HCT116 (cell line): ENCODE measurements at places on chromosomes 11 and 22. TPM values are rescaled to one million over a fixed set of nuclear protein-coding genes. Genes with fewer than 3 reads are reported as not detected.

DNA sequence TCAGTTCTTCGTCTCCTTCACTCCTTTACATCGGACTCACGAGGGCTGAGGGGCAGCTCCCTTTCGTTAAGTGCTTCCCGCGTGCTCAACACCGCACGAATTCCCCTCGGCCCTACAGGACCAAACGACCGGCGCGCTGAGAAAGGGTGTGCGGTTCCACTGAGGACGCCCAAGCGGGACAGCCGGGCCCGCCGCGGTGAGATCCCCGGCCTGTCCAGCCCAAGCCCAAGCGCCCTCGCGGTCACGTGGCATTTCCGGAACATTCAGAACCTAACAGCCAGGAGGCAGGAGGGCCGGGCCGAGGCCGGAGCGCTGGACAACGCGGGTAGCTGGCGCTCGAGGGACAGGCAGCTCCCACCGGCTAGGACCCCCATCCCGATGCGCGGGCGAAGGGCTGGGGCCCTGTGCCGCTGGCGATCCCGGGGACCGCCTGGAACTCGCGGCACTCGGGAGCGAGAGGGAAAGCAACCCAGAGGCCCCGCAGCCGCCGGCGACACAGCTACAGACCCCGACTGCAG is 737 bp upstream of the STIP1 start:
- DNase-seq: no peak

DNA sequence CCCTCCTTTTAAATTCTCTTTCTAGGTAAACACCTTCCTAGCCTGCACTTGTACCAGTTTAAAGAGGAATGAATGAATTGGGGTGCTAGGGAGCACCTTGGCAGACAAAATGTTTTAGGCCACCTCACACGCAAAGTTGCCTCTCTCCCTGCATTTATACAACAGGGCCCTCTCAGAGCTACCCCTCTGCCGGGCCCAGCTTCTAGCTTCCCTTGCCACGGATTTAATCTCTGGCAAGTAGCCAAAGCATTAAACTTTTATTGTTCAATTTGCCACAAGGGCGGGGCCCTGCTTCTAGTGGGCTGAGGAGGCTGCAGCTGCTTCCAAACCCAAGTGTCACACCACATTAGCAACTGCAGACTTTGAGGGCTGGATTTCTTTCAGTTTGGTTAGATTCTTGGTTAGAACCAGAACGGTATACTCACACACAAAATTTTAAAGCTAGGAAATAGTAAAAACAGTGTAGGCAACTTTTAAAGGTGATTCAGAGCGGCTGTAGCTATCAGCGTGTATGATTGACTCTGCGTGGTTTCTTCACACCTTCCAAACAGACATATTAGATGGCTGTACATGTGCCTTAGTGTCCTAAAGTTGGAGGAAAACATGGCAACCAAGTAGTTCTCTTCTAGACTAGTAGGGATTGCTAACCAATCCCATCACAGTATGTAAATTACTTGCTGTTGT is 6.5 kb downstream of the KREMEN1 start:
- DNase-seq: no peak

DNA sequence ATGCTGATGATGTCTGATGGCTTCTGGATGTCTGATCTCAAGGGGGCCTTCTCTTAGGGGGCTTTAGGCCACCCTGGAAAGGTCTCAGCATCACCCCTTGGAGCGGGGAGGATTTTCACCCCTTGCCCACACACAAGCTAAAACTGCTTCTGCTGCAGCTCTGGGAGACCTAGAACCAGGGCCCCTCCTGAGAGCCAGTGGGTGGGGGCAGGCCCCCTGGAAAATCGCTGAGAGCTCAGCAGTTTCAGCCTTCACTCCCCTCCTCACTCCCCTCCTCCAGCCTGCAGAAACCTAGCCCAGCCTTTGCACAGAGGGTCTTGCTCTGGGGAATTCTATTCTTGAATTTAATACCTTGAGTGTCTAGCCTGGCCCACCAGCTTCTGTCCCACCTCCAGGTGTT is 17.2 kb downstream of the CD6 start:
- no peak for DNase-seq

DNA sequence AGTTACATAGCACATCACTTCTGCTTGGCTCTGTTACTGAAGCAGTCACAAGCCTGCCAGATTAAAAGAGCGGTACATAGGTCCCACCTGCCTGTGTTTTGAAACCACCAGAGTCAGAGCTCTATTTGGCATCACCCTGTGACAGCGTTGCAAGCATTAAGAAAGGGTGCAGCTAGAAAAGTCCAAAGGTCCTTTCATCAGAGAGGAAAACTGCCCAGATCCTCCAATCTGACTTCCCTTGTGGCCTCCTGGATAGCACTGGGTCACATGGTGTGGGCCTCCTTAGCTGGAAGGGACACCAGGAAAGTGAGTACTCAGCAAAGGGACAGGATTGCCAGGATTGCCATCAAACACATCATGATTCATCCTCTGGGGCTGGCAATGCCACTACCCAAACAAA is 22.9 kb downstream of the STX3 start:
- DNase-seq: no peak

GRCh38 chr11:32817181-32817851 is 12.4 kb upstream of the PRRG4 start:
- DNase-seq: no peak

GRCh38 chr11:115591380-115591779 is 87.2 kb upstream of the CADM1 start:
- DNase-seq: no peak

DNA sequence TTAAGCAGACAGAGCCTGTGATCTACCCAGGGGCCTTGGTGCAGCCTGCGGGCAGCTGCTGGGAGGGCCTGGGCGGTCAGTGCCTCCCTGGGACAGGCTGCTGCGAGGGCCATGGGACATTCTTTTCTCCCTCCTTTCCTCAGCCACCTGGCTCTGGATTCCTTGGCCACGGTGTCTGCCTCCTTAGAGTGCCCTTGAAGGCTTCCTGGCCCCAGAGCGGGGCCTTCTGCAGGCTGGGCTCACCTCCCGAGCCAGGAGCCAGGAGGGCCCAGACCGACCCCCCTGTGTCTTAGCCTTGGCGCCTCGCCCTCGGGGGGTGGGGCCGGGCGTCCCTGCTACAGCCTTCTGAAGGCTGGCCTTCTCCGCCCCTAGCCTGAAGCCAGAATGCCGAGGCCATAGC is 231.2 kb downstream of the TBC1D22A start:
- no peak for DNase-seq

DNA sequence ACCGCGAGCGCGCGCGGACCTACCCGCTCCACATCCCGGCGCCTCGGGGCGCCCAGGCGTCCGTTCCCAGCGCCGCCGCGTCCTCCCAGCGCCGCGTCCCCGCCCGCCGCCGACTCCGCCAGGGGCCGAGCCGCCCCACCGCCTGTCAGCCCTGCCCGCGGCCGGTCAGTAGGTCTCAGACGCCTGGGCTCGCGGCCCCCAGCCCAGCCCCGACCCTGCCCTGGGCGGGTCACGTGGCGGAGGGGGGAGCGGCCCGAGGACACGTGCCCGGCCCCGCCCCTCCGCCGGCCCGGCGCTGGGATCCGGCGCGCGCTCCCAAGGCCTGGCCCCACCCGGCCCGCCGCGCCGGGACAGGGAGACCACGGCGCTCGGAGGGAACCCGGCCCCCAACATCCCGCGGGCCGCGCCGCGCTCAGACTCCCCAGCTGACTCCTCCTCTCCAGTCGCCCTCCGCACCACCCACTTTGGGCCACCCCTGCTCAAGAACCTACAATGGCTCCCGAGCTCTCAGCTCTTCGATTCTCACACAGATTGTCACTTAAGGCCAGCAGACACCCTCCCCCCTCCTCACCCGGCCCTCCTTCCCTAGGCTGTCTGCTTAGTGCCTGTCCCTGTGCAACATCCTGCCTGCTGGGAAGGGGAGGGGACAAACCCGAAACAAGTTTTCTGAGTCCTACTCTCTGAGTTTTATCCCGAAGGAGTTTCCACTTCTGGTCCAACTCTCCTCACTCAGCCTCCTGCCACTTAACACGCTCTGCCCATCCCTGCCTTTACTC is at the start of gene RAB3IL1:
TSS of gene RAB3IL1 (minus strand) at position 233 of the 776 bp plus-strand sequence. CDS start at position 34, 199 bp downstream.
- DNase-seq: no peak

DNA sequence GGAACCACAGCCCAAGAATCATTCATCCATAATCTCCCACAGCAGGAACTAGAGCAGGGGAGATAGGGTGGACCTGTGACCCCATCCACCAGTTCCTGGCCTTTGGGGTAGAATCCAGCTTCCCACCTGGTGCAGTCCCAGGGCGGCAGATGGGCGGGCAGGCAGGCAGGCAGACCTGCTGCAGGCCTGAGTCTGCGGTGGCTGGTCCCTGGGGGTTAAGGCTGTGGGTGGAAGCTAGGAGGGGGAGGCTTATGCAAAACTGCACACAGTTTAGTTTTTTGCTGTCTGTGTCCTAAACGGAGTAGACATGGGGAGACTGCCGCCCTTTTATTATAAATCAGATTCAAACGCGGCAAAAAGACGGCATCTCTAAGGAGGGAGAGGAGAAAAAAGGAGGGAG is 4.5 kb upstream of the NEFH start:
- no peak for DNase-seq

DNA sequence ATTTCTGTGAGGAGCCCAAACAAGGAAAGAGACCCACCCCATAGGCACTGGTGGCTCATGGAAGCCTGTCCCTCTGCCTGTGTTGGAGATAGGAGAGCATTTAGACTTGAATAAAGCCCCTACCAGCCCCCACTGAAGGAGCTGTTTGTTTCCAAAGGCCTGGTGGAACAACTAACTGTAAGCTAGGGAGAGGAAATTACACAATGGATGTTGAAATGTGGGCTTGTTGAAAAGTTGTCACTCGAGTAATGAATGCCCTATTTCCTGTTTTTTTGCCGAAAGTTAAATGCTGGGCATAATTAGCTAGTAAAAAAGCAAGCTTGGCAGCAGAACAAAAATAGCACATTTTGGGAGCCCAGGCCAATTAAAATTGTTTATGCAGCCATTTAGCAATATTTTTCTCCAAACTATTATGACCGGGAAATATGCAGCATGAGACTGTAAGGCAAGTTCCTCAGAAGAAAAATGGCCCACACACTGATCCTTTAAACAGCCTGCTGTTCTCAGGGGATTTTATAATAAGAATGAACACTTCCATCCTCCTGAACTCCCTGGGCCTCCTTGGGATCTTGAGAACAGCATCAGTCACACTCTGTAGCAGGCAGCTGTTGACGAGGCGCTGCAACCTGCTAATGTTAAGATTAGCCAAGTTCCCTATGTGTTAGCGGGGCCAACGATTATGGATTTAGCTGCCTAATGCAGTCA is 38.6 kb upstream of the LMO2 start:
- no peak for DNase-seq

GRCh38 chr22:36116127-36116526 is 44.4 kb downstream of the APOL3 start:
- DNase-seq: no peak

- no peak for DNase-seq
Observed at GRCh38 chr22:17931400-17931825, 92.9 kb downstream of the MICAL3 start.

DNA sequence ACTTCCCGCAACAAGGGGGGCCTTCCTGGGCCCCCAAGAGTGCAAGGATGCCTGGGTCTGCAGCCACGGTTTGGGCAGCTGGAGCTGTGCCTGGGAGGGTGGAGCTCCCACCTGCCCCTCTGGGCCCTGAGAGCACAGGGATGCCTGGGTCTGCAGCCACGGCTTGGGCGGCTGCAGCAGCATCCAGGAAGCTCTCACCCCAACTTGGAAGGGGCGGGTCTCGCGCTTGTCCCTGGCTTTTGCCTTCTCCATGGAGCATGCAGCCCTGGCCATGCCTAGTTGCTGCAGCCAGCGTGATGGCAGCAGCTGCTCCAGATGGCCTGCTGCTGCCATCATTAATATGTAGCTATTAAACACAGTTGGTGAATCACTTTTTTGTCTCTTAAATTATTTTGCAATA is 35.4 kb downstream of the NAGA start:
- DNase-seq: no peak

DNA sequence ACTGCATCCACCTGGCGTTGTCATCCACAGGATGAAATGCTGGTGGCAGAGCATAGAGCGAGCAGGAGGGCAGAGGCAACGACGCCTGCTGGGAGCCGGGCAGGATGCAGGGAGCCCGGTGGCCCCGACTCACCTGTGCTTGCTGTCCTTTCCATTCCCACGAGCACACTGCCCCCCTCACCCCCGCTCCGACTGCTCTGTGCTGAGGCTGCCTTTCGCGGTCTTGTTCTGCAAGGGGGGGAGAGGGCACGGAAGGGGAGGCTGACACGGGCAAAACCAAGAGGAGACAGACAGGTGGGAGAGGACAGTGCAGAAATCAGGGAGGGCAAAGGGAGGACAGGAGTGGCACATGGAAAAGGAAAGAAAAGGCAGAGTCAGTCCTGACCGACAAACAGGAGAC is 37.9 kb upstream of the CYP2D6 start:
- DNase-seq: no peak

GRCh38 chr22:36424901-36425579 is 37.3 kb upstream of the MYH9 start:
- no peak for DNase-seq

GRCh38 chr22:46482056-46482675 is 55.3 kb downstream of the CELSR1 start:
- no peak for DNase-seq

GRCh38 chr11:61969838-61970662 is 2.6 kb upstream of the FTH1 start:
- no peak for DNase-seq

DNA sequence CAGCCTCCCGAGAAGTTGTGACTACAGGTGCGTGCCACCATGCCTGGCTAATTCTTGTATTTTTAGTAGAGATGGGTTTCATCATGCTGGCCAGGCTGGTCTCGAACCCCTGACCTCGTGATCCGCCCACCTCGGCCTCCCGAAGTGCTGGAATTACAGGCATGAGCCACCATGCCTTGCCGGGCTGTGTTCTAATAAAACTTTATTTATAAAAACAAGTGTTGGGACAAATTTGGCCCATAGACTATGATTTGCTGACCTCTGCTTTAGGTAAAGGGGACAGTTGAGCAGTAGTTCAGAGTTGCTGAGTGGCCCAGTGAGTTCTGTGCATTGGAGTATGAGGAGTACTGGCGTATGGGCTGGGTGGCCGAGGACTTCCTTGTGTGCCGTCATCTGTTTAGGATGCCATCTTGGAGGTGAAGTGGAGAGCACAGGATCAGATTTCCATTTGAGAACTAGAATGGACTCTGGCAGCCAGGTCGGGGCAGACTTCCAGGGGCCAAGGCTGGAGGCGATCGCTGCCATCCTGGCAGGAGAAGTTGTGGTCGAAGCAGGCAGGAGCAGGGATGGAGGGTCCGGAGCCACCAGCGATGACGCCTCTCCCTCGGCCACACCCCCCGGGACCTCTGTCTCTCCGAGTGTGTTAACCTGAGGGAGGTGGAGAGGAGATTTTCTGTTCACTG is 43.8 kb downstream of the FBLN1 start:
- DNase-seq: no peak

DNA sequence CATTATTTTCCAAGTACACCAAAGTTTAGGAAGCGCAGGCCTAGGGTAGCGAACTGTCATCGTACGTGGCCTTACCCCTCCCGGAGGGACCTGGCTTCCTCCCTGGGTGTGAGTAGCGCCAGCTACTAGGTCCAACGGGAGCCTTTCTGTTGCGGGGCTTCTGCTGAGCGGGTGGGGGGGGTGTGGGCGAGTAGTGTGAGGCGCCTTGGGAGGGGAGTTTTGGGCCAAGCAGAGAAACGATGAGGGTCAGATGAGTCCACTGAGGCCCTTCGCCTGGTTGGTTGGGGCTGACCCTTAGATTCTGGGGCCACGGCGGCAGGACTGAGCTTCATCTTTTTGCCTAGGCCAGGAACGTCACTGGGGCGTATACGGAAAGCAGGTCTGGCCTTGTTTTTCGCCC is 868 bp downstream of the TEF start:
- no peak for DNase-seq

The APOBEC3F gene
- total RNA-seq: 11.1 TPM

The MMP11 gene
- total RNA-seq: 7.4 TPM

The SMARCB1 gene
- total RNA-seq: 101 TPM

The RPLP2 gene
- 3,615 TPM for total RNA-seq

The FLRT1 gene
- total RNA-seq: 0.15 TPM

The TUBA8 gene
- 2.3 TPM for total RNA-seq

The KRTAP5-7 gene
- not detected for total RNA-seq

The RAC2 gene
- 62.0 TPM for total RNA-seq

The MUC6 gene
- 0.02 TPM for total RNA-seq

The ARHGAP8 gene
- total RNA-seq: 67.5 TPM
